ENCODE measurements at places on chromosomes 3 and 15.

GRCh38 chr3:31671976-31672375 is 139.3 kb downstream of the STT3B start:
- DNase-seq: no peak

GRCh38 chr3:46408853-46409252 is 1.8 kb downstream of the CCRL2 start:
- DNase-seq: no peak

GRCh38 chr3:172530101-172530561 is 6.9 kb upstream of the TNFSF10 start:
- DNase-seq: no peak

DNA sequence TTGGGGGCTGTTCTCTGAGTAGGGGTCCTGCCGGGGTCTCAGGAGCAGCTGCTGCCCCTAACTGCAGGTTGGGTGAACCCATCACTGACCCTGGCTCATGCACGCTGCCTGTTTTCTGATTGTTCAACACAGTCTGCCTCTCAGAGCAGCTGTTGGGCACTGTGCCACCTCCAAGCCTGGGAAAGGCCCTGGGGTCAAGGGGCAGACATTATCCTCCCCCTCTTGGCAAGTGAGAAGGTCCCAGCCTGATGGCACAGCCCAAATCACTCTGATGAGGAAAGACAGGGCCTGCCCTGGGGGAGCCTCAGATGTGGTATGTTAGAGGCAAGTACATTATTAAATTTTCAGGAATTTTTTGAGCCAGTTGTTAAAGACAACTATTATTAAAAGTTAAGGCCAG is 14.1 kb upstream of the GNAT1 start:
- DNase-seq: no peak

DNA sequence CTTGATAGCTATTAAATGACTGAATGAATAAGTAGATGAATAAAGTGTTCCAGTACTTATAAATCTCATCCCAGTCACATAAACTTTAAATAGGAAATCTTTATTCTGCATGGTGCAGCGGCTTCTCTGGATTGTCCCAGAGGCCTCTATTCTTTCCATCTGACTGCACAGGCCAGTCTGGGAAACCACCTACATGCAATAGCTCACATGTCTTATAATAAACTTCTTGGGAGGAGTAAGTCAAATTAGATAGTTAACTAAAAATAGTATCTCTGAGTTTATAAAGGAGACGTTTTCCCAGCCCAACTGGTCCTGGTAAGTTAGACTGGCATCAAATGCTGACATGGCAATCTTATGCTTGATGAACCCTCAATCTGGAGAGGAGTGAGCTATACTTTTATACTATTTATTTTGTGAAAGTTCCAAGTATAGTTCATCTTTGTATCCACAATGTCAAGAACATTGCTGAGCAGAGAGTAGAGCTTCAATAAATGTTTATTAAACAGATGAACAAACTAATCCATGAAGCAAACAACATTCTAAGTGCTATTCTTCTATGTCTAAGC is 417.6 kb downstream of the TIGIT start:
- DNase-seq: no peak

GRCh38 chr3:13653631-13654279 is 104.8 kb downstream of the FBLN2 start:
- DNase-seq: no peak

DNA sequence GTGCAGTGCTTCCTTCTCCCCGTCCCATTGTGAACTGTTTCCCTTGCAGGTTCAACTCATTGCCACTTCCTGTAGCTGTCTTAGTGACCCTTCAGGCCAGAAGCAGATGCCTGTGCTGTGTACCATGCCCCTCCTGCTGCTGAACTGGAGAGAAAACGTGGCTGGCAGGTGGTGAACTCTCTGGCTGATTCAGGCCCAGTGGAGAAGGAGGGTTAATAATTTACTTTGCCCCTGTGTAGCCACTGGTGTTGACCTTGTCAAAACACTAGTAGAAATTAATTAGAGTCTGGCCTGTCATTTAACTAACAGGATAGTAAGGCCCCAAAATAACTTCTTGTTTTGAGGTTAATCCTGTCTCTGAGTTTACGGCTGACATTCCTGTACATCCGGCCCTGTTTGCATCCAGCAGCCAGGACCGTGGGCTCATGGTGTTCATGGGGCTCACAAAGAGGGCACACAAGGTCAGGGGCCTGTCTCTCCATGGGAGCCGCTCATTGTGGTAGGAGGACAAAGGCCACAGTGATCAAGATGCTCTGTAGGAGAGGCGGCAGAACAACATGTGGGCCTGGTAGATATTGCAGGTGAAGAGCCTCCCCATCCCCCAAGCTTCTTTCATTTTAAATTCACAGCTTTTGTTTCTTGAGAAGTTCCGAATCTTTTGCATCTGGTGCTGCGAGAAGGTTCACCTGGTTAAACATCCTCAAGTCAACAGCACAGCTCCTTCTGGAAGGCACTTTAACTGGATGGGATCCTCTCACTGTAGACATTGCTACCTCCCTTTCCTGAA is 101.6 kb downstream of the CGNL1 start:
- DNase-seq: no peak

GRCh38 chr3:57855281-57855680 is 99.2 kb downstream of the SLMAP start:
- DNase-seq: no peak

DNA sequence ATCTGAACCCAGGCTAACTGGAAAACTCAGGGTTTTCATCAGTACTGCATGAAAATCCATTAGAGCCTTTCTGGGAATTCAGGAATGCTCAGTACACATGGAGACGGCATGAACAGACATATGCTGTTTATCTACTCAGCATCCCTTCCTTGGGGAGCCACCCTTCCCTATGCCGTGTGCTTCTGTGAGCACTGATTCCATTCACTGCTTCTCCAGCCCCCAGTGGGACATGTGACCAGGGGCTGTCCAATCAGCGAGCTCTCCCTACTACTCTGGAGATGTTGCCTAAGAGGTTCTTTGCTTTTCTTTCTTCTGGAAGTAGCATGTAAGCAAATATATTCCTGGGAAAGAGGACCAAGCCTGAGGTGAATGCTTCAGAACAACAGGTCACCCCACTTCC is 5.6 kb upstream of the PCOLCE2 start:
- no peak for DNase-seq

- no peak for DNase-seq
Observed at GRCh38 chr3:120177707-120178306, 83.6 kb upstream of the GSK3B start.

- DNase-seq: no peak
Observed at GRCh38 chr3:128297401-128298138, 144.3 kb downstream of the EEFSEC start.

- no peak for DNase-seq
Observed at GRCh38 chr15:91216000-91216399, 115.9 kb downstream of the SV2B start.

DNA sequence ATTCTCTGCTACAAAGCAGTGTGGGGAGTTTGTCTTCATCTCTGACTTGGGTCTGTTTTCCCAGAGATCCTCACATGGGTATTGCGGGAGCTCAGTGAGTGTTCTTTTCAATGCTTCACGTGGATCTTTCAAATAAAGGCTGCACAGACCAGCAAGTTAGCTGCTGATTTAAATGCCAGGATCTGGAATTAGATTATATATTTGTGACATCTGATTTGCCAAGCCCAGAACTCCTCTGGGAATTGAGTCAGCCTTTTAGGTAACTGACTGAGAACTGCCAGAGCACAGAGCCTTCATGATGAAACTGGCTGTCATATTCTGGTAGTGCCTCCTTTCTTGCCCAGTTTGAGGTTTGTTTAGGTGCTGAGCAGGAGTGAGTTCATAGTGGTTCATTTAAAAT is 14.7 kb downstream of the EDEM1 start:
- DNase-seq: no peak

DNA sequence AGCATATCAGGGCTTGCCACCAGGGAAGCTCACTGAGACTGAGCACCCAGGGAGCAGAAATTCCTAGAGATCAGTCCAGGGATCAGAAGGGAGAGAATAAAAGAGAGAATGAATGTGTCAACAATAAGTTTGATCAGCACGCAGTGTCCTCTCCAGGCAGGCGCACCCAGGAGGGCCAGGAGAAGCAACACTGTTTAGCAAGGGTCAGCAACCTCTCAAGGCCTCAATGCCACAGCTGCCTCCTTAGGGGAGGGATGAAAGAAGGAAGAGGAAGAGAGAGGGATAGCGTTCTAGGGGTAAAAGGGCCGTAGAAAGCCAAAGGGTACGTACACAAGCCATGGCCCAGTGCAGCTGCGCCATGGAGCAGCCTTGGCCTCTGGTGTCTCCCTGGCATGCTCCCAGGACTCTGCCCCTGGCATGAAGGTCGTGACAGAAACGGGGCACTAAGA is 399.8 kb downstream of the SHQ1 start:
- no peak for DNase-seq

- DNase-seq: no peak
Observed at GRCh38 chr15:80006946-80007345, 36.0 kb upstream of the BCL2A1 start.

DNA sequence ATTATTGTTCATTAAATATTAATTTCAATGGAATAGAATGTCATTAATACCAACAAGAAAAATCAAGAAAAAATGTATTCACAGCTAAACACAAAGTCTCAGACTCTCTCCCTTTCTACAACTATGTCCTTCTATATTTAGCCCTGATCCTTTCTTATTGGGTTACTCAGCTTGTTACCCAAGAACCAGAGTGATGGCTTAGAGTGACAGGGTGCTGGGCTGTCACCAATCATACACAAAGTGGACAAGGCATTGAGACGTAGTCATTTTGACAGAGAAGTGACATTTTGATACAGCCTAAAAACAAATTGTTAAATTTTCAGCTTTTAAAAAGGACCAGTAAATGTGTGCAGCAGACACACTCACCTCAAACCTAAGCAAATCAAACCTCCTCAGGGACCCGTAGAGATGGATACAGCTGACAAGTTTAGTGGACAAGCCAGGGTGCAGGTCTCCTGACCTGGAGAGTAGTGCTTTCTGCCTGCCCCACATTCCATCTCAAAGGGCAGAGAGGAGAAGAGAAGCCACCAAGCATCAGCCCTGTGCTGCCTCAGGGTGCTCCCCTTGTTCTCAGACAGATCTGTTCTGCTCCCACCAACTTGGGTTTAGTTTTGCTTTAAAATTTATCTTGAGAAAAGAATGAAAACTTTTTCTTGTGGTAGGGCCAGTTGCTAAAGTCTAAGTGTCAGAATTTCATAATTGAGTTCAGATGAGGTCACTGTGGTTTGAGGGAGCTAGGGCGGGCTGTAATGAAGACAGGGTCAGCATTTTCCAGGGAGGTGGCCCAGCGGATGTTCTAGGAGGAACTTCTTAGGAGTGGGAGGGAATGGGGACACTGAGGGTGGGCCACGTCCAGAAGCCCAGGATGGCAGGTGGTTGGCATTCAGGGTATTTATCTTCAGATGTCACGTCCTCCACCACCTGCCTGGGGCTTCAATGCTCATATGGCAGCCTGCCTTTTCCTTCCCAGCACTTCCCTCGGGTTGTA is 136.5 kb upstream of the TBL1XR1 start:
- no peak for DNase-seq

- DNase-seq: no peak
Observed at GRCh38 chr15:26921433-26921832, 49.5 kb upstream of the GABRG3 start.

- DNase-seq: no peak
Observed at GRCh38 chr15:36356978-36357601, 222.3 kb upstream of the CDIN1 start.

- no peak for DNase-seq
Observed at GRCh38 chr3:133956353-133956752, 60.7 kb upstream of the RAB6B start.

GRCh38 chr3:191761906-191762305 is 300.9 kb downstream of the PYDC2 start:
- no peak for DNase-seq

All from activated naive CD4-positive, alpha-beta T cell (primary cell).